Lower lobe of right lung (tissue), 2 donors: ENCODE measurements at places on chromosomes 4 and X. TPM values are rescaled to one million over a fixed set of nuclear protein-coding genes. Genes with fewer than 3 reads are reported as not detected.

The MAGEB1 gene
- total RNA-seq, result not detected

The SUPT20HL2 gene
- not detected for total RNA-seq

The VSIG4 gene
- total RNA-seq, result 569 TPM

The YY2 gene
- total RNA-seq, result 1.1 TPM

The TTC29 gene
- total RNA-seq, result 4.5 TPM

The SPANXA1 gene
- not detected for total RNA-seq

The FHIP1A gene
- 14.3 TPM for total RNA-seq

The SLC34A2 gene
- 2,258 TPM for total RNA-seq

The UPF3B gene
- total RNA-seq, result 6.6 TPM

The ZBTB49 gene
- 4.9 TPM for total RNA-seq

The MSMO1 gene
- total RNA-seq, result 138 TPM

The OPRPN gene
- not detected for total RNA-seq

The EVC gene
- 24.3 TPM for total RNA-seq

The PNMA6A gene
- 1.2 TPM for total RNA-seq

The NKAP gene
- total RNA-seq, result 8.8 TPM

The CXCL13 gene
- not detected for total RNA-seq

The DIPK2B gene
- total RNA-seq, result 14.4 TPM

The SH3TC1 gene
- total RNA-seq, result 73.1 TPM

The SPANXN4 gene
- not detected for total RNA-seq

The ZFYVE28 gene
- total RNA-seq, result 12.9 TPM

The SMIM9 gene
- not detected for total RNA-seq

The DDIT4L gene
- 0.92 TPM for total RNA-seq

The GAGE12J gene
- not detected for total RNA-seq

The FRAS1 gene
- 9.2 TPM for total RNA-seq

The LRCH2 gene
- total RNA-seq, result 4.3 TPM
